ENCODE measurements at places on chromosomes 5 and 9.

DNA sequence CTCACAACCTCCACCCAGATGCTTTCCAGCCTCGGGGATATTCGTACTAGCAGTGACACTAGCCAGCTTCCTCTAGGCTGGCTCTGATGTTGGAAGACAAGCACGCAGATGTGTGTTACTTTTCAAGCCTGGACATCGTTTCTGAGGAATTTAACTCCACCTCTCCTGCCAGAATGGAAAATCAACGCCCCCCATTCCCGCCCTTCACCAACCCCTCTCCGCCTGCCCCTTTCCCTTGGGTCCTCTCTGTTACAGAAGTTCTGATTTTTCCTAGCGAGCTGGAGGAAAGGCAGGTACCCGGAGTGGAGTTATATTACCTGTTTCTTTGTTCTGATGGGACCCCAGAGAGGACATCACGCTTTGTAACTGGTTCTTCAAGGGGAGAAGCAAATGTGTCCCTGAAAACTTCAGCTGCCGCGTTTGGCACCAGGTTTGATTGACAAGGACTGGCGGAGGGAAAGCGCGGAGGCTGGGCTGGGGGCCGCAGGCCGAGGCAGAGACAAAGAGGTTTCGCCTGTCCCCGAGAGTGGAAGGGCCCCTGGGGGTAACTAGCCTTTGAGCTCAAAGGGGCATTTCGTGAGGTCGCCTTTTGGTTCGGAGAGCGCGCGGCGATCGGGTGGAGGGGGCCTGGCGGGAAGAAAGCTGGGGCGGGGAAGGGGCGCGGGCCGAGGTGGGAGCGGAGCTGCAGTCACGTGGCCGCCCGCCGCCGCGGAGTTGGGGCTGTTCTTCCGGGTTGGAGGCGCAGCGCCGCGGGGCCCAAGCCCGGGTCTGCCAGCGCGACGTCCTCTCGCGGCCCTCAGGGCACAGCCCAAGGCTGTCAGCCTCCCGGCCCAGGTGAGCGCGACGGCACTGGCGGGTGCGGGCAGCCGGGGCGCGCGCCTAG is at the start of gene NNT:
Gene NNT (plus strand): TSS at position 720 of the 883 bp plus-strand sequence. CDS start 6,016 bp downstream, outside the sequence.
- peak; percentile 74 for DNase-seq

DNA sequence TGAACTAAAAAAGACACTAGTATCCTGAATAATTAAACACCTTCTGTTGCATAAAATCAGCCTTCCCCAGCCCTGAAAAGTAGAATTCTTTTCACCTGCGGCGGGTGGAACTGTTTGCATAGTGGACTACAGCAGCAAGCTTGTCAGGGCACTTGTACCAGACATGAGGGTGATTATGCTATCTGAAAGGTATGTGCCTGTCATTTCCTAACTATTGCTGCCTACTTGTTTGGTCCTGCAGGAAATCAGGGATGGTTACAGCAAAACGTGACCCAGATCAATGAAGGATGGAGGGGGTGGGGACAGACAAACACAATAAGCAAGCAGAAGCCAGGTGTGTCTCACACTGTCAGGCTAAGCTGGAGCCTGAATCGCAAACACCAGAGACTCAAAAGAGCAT is 385.6 kb downstream of the MLLT3 start:
- no peak for DNase-seq

- no peak for DNase-seq
These were observed 9.1 kb upstream of the SYNPO start for GRCh38 chr5:150631326-150631701.

GRCh38 chr9:123589361-123590239 is 233.6 kb downstream of the CRB2 start:
- no peak for DNase-seq

- no peak for DNase-seq
These were observed 13.0 kb downstream of the CCNH start for GRCh38 chr5:87399720-87400119.

GRCh38 chr5:39518516-39518915 is 93.7 kb upstream of the DAB2 start:
- no peak for DNase-seq

DNA sequence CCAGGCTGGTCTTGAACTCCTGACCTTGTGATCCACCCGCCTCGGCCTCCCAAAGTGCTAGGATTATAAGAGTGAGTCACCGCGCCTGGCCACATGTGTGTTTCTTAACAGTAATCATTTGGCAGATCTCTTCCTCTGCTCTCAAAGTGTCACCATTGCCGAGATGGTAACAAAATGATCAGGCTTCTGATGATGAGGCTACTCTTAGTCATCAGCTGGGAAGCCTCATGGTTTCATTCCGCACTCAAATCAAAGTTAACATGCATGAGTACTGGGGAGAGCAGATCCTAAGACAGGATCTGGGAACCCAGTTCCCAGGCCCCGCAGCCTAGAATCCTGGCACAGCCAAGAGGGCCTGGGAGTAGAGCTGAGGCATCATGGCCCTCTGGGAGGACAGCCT is 27.4 kb downstream of the BARHL1 start:
- no peak for DNase-seq

DNA sequence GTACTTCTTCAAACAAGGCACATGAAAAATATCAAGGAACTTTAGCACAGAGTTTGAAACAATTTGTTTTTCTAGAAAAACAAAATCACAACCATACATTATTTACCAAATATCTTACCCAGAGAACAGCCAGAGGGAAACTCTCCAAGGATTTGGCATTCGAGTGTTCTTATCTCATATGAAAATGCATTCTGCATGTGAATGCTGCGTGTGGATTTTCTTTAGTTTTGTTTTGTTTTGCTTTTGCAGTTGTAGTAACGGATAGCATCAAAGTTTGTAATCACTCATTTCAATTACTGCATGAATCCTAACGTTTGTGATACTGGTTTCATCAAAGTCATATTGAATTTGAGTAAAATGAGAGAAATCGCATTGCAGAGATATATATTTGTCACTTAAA is 28.0 kb downstream of the ADAMTSL1 start:
- no peak for DNase-seq

GRCh38 chr5:111636736-111637135 is 120.3 kb downstream of the NREP start:
- no peak for DNase-seq

GRCh38 chr5:55173687-55174230 is 782 bp upstream of the CDC20B start:
- no peak for DNase-seq

DNA sequence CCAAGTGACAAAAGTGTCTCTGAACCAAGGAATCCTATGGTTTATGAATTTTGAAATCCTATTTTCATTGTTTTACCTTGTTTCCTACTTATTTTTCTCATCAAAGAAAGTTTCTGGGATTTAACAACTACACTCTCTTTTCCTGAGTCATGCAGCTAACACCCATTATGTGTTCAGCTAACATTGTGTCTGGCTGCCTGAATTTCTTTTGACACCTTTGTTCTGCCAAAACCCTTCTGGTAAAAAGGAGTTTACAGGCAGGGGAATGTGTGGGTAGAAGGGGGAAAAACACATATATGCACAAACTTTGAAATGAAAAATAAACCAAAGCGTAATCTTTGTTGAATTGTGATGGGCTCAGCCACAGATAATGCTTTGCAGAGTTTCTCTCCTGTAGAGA is 146.2 kb downstream of the COX7C start:
- no peak for DNase-seq

- DNase-seq = peak; percentile 84
These were observed 2.7 kb downstream of the GCNT4 start for GRCh38 chr5:75049456-75050351.

GRCh38 chr5:118554981-118555380 is 433.4 kb downstream of the DTWD2 start:
- no peak for DNase-seq

DNA sequence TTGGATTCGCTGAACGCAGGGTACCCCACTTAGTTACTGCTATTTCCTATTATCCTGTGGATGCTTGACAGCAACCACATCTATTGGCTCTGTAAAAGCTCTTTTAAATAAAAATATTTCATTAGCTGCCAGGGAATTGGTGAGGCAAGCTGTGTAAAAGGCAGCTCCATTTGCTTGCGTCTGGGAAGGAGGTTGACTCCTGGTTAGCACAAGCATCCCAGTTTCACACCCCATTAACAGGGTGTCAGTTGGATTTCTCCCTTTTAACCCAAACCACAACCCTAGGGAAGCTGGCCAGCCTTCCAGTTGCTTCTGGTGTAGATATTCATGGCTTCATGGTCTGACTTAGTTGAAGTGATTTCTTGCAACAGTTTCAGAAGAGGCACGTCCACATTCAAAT is 151.0 kb downstream of the GPBP1 start:
- no peak for DNase-seq

- no peak for DNase-seq
These were observed 255.1 kb upstream of the TRIM32 start for GRCh38 chr9:116432051-116432450.

GRCh38 chr9:128101690-128102089 is 25.8 kb downstream of the PTGES2 start:
- no peak for DNase-seq

GRCh38 chr5:57434227-57434640 is 48.4 kb downstream of the ACTBL2 start:
- DNase-seq = peak; percentile 95

- no peak for DNase-seq
These were observed 13.7 kb downstream of the RNF14 start for GRCh38 chr5:141982626-141983025.

GRCh38 chr5:124883681-124884080 is 137.2 kb upstream of the ZNF608 start:
- no peak for DNase-seq

DNA sequence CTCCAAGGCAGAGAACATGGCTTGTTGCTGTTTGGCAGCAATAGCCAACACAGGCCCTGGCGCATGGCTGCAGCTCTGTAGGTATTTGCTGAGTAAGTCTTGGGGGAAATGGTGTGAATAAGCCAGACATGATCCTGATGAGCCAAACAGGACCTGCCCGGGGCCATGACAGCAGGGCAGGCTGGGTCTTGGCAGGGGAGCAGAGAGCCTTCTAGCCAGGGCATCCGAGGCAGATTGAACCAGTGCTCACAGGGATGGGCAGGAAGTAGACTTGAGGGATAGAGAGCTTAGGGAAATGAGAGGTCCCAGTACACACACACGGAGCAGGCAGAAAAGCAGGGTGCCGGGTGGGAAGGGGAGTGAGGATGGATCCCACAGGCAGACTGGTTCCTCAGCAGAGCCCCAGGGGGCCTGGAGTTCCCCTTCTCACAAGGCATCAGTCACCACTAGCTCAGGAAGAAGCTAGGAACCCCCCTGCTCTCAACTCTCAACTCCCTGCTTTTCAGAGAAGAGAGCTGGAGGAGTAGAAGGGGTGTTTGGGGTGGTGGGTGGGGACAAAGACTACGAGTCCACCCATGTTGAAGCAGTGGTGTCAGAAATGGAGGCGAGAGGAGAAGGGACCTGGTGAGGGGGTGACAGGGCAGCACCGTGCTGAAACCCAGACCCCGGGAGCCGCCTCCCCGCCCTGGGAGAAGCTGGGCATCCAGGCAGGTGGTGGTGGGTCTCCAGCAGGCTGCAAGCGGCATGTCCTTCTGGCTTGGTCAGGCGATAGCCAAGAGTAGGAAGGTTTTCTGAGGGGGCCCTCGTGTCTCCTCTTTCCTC is 111.1 kb downstream of the RGS3 start:
- no peak for DNase-seq

DNA sequence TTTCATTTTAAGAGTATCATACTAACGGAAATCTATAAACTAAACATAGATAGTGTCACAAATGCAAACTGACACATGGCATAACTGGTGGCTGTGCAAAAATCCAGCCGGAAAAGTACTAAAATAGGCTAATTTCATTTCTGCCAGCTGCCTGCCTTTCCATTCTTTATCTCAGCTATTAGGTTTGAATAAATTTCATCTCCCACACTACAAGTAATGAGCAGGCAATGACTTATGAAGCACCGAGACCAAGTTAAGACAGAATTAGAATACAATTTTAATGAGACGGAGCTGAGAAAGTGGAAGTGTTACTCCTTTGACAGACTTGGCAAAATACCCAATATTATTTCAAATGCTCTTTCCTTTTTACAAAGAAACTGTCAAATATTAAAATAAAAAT is 258.8 kb upstream of the ZNF608 start:
- no peak for DNase-seq

DNA sequence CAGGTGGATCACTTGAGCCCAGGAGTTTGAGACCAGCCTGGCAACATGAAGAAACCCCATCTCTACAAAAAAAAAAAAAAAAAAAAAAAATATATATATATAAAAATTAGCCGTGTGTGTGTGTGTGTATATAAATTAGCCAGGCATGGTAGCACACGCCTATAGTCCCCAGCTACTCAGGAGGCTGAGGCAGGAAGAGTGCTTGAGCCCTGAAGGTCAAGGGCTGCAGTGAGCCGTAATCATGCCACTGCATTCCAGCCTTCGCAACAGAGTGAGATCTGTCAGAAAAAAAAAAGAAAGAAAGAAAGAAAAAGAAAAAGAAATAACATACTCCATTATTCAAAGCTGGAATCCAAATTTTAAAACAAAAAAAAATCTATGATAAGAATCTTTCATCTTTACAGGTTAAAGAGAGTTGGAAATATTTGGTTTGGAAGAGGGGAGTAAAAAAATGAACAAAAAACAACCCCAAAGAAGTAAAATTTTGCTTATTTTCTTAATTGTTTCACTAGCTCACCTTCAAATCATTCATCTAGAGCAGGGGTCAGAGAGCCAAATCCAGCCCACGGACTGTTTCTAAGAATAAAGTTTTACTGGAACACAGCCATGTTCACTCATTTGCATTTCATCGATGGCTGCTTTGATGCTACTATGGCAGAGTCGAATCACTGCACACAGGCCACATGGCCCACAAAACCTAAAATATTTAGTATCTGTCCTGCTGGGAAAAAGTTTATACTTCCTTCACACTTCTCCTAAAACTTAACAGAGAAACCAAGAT is 109.9 kb downstream of the DROSHA start:
- DNase-seq = no peak

DNA sequence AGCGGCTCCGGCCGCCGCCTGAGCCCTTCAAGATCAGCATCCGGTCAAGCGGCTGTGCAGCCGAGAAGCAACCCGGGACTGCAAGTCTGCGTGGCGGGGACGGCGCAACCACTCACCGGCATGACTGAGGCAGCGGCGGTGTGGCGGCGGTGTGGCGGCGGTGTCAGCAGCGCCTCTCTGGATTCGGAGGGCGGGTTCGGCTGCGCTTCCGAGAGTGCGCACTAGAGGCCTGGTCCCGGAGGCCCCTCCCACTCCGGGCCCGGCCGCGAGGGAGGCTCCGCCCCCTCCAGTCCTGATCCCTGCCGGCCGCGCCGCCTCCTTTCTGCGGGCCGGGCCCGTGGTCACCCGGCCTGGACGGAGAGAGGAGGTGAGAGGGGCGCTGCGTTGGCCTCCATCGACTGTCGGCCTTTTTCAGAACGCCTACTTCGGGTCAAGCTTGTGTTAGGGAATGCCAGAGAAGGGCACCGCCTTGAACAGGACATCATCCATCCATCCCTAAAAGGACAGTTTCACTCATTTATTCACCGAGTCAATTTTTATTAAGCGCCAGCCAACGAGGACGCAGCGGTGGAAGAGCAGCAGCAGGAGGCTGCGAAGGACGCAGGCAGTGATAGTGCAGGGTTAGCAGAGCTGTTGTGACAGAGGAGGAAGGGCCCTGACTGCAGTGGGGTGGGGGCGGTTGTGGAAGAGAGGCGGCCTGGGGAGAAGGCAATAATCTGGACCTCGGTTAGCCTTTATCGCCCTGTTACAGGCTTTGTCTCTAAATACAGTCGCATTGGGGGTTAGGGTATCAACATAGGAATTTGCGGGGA is at the start of gene ATOX1:
Gene ATOX1 (minus strand): TSS at position 202 of the 812 bp plus-strand sequence. CDS start 80 bp downstream, at position 122.
- DNase-seq = peak; percentile 94
